ENCODE measurements at places on chromosomes 2 and 18.

GRCh38 chr2:25920336-25920735, 42.0 kb upstream of the ASXL2 start:
- DNase-seq = peak; percentile 15

DNA sequence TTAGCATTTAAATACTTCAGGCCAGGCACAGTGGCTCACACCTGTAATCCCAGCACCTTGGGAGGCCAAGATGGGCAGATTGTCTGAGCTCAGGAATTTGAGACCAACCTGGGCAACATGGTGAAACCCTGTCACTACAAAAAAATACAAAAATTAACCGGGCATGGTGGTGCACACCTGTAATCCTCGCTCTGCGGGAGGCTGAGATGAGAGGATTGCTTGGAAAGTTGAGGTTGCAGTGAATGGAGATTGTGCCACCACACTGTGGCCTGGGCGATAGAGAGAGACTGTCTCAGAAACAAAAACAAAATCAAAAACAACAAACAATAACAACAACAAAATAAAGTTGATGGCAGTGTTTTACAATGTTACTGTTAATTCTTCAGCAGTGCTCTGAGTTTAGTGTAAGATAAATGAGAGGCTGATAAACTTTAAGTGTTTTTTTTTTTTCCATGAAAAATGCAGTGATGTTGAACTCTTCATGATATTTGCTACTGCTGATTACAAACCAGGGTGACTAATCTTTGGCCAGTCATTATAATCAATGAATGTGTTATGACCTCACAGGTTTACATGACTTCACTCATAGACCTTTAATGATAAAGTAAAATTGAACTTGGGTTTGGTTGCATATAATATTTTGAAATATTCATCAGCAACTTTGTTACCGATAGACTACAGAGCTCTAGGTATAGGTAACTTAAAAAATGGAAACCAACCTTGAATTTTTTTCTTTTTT, 2.5 kb downstream of the ITGAV start:
- no peak for DNase-seq

GRCh38 chr2:61534926-61535325, 3.2 kb downstream of the XPO1 start:
- DNase-seq = no peak

DNA sequence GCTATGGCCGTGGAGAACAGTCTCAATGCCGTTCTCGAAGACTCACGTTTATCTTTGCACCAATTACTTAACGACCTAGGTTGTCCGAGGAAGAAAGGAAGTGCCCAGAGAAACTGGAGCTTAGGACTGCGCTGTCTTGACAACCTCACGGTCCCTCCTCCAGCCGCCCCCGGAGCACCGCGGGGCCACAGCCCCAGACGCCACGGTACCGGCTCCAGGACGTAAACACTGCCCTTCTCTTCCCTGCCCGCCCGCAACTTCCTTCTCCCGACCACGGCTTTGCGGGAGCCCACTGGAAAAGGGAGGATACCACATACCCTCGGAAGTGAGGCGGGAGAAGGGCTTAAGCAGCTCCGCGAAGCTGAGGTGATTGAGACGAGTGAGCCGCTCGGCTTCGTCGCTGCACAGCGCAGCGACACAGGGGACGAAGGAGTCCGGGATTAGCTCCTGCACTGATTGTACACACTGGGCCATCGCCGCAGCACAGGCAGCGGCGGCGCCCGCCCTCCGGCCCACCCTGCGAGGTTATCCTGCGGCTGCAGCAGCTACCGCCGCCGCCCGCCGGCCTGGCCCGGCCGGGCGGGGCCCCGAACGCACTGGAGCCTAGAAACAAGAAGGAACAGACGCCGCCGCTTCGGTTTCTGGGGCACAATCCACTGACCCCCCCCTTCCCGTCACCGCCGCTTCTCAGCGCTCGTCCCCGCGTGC, 483 bp downstream of the TRAPPC8 start:
- DNase-seq = peak; percentile 17

- no peak for DNase-seq
Observed at GRCh38 chr2:97911922-97912575, 83.7 kb downstream of the TMEM131 start.

DNA sequence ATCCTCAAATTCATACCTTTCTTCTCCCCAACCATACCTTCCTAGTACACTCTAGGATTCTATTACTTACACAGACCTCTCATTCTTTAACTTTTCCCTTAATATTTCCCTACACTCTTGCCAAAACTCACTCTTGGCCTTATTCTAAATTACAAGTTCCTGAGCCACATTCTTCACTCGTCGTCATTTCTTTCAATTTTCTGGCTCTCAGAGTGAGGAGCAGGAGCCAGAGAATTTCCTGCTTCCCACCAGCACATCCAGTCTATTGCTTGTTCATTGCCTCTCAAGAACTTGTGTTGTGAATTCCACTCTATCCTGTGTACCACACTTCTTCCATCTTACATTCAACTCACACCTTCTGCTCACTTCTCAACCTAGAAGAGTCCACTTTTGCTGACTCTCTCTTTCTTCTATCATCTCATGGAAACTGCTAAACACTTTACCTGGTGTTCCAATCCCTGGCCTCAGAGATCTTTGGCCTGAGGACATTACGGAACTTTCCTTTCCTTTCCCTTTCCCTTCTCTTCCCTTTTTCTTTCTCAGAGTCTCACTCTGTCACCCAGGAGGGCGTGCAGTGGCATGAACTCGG, 171.6 kb downstream of the PLCL1 start:
- DNase-seq = no peak

GRCh38 chr2:80706951-80707350, 402.4 kb upstream of the LRRTM1 start:
- no peak for DNase-seq

- peak; percentile 52 for DNase-seq
Observed at GRCh38 chr2:68238955-68239822, 13.1 kb downstream of the PPP3R1 start.

DNA sequence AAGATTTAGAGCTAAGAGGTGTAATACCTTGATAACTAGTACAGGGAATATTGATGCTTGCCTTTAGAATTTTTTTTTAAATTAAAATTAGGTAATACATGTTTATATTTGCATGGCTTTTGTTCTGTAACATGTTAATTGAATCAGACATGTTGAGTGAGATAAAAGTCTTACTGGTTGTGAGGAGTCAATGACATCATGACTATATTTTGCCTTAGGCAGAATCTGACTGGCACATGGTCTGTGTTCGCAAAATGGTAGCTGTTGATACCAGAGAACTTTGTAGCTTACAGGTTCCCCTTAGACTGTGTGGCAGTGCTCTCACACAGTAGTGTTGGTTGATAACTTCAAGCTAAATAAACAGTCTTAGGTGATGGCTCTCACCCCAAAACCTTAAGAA, 199.7 kb downstream of the PTPRM start:
- no peak for DNase-seq

DNA sequence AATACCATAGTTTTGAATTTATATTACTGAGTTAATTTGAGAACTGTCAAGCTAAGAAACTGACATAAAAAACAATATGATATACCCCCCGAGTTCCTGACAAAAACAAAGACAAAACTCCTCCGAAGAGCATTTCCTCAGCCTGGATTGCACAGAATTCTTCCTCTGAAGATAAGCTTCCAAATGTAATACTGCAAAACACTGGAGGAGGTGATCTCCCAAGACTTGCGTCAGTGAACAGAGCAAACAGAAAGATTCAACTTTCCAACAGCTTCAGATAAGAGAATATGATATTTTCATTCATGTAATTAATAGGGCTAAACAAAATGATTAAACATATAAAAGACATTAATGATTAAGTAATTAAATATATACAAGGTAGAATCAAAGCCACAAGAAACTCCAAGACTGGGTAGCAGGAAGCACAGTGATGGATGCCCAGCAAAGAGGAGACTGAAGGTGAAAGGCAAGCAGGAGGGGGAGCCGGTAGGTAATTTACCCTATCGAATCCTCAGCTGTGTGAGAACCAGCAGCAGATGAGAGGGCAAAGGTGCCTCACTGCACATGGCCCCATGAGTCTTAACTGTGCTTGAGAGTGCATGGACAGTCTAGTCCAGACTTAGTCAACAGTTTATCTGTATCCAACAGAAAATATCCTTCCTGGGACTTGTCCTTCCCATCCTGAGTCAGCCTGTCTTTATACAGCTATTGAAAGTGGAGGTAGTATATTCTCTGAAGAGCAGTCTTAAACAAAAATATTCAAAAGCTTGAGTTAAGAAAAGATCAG, 18.3 kb upstream of the SERPINB3 start:
- no peak for DNase-seq

DNA sequence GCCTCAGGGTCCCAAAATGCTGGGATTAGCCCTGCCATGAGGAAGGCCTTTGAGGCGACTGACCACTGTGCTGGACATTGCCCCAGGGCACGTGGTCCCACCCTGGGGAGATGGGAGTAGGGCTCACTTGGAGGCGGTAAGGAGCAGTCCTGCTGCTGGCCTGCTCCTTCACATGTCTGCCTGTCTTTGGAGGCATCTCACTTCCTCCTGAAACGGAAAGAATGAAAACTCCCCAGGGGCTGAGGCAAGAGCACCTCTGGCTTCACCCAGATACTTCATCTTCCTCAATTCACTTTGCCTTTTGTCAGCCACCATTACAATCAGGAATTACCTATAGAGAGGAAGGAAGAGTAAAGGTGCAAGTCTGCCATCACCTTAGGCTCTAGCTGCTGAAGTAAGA, 59.9 kb upstream of the GATA6 start:
- no peak for DNase-seq

DNA sequence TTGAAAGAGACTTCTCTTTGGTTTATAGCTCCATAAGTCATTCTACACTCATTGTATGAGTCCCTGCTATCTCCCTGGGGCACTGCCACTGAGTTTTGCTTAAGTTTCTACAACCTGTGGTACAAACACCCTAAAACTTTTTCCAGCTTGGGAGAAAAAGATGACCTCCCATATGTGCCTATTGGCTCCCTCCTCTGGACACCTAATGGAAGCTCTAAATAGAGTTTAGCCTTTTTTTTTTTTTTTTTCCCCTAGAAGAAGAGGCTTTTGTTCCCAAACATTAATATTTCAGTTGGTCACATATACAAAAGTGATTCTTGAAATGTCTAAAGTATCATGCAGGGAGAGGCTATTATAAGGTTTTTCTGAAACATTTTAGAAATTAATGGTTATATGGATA, 547.2 kb upstream of the TMEFF2 start:
- no peak for DNase-seq

GRCh38 chr2:26692279-26692896, at the start of gene KCNK3:
Gene KCNK3 (plus strand): TSS chr2:26692722. CDS start chr2:26692876, 154 bp downstream.
- peak; percentile 71 for DNase-seq

DNA sequence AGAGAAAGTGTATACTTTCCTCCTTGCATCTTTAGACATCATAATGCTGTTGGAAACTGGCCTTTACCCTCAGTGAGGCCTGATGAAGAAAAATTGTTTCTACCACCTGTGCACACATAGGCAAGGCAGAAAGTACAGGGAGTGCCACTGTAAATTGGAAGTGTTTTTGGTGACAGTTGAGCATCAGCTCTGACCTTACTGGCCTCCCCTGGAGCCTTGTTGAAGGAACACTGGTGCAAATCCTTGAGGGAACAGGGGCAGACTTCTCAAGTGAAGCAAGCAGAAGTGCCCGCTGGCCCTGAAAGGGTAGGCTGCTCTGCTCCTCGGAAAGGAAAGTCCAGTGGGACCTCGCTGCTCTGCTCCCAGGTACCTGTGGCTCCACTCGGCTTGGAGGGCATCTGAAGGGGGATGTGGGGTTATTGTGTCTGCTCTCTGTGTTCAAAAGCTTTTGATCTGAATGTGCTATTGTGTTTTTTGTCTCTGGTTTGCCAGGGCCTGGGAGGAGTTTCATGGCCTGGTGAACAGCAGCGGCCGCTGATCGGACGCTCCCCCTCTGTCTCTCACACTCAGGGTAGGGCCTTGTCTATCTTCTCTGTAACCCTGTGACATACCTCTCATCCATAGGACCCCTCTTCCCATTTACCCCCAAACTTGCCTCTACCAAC, 23.4 kb downstream of the EIF4E2 start:
- no peak for DNase-seq

DNA sequence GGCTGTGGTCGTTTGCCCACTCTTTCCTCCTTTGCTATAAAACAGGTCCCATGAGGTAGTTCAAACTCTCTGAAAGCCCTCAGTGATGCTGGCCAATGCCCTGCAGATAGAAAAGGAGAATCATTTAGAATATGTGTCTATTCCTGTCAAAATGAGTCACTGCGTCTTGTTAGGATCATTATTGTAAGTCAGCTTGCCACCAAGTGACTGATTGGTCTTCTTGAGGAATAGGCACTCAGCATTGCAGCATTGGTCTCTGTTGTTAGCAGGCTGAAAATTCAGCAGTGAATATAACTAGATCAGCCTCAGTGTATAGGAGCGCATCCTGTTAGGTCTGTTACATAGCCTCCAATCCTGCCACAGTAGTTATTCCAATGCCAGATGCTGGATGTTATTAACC, 28.9 kb downstream of the PRKRA start:
- no peak for DNase-seq

GRCh38 chr2:138711812-138712211, 68.4 kb downstream of the NXPH2 start:
- no peak for DNase-seq

DNA sequence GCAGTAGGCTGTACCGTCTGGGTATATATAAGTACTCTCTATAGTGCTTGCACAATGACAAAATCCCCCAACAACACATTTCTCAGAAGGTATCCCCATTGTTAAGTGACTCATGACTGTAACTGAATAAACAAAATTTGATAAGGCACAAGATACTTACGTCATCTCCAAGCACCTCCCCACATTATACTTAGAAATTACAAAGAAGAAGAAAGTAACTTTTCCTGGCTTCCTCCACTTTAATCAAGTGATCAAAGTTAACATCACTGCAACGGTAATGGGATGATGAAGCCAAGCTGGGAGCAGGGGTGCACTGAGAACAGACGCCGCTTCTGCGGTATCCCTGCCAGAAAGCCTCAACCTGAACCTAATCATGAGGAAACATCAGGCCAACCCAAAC, 9.7 kb downstream of the TNS1 start:
- DNase-seq = no peak

- DNase-seq = no peak
Observed at GRCh38 chr18:41737218-41737617, 217.8 kb upstream of the PIK3C3 start.

DNA sequence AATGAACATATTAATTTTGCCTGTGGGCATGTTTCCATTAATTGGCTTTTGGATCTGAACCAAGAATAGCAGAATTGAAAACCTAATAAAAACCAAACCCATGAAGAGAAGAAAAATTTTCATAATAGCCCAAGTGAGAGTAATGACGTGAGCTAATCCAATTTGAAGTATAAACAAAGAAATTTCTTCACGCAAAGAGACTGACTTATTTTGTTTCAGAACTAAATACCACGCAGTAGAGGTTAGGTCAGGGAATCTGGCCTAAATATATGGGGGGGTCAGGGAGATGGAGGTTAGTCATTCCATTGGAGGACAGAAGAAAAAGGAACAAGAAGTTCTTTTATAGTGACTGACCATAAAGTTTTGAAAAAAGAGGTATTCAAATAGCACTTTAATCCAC, 94.1 kb upstream of the CYP1B1 start:
- DNase-seq = peak; percentile 25
